Smooth muscle cell of the brain vasculature (primary cell): ENCODE measurements at places on chromosomes 2 and 18.

DNA sequence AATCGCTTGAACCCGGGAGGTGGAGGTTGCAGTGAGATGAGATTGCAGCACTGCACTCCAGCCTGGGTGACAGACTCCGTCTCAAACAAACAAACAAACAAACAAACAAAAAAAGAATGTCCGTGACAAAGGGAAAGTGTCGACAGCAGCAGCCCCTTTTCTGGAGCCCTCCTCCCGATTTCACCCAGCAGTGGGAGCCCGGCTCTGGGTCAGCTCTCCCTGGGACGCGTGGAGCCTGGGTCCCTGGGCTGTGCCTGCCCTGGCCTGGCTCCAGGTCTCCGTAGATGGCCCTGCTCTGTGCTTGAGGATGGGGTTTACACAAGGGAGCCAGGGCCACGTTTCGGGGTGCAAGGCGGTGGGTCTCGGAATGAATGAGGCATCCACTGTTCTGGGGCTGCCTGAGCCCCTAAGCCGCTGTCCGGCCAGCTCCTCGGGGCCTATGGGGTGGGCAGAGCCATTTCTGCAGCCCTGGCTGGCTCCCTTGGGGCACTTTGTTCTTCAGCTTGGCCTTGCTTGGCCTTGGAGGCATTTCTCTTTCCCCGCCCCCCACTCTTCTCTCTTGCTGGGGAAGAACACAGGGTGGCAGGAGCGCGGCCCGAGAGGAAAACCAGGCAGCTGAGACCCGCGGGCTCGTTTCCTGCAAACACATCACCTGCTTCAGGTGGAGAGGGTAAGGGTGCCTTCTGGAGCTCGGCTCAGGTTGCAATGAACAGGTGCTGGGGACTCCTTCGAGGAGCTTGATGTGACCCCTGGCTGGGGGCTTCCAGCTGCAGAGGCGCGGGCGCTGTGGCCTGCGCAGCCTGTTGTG is 29.1 kb downstream of the RTP5 start:
- no peak for DNase-seq

DNA sequence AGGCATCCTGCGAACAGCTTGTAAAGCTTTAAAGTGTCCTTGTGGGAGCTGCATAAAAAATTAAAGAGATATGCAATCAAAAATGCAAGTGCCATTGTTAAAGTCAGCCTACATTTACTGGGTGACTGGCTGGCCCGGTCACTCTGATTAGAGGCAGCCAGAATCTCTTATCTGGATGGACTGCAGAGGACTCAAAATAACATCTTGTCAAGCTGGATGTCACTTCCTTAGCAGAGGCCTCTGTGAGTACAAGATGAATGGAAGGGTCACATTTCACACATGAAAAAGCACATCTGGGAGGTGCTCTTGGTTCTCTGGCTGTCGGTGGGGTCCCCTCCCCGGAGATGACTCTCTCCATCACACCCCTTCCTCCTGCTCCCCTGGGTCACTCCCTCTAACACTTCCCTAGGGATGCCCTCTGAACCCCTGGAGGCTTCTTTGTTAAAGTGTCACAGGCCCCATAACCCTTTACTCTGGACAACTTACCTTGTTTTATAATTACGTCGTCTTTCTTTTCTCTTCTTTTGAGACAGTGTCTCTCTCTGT is 122.1 kb downstream of the SH3BP4 start:
- no peak for DNase-seq

GRCh38 chr2:14633061-14633460 is 544 bp downstream of the LRATD1 start:
- no peak for DNase-seq

DNA sequence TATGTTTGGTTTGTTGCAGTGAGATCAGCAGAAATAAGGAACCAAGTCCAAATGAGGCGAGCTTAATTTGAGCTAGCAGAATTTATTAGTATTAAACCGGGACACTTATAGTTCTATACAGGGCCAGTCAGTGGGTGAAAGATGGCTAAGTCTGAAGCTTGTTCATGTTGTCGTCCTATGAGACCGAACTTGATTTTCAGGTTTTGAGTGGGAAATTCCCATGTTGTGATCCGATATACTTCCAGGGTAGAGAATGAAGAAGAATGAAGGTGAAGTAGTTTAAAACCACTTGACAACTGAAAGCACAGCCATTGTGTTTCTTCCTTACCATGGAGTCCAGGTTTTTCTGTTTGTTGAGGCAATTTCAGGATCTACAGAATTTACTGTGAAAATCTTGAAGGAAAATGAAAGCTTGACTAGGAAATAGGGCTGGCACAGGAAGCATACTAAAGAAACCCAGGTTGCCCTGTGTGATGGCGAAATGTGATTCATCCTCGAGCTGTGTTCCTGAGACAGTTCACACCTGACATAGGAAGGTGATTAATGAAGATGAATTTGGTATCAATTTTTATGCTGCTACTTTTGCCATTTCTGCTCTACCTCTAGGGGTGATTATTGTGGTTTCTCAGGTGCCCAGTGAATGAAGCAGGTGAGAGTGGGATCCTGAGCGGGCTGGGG is 37.6 kb upstream of the MGAT5 start:
- DNase-seq: no peak

DNA sequence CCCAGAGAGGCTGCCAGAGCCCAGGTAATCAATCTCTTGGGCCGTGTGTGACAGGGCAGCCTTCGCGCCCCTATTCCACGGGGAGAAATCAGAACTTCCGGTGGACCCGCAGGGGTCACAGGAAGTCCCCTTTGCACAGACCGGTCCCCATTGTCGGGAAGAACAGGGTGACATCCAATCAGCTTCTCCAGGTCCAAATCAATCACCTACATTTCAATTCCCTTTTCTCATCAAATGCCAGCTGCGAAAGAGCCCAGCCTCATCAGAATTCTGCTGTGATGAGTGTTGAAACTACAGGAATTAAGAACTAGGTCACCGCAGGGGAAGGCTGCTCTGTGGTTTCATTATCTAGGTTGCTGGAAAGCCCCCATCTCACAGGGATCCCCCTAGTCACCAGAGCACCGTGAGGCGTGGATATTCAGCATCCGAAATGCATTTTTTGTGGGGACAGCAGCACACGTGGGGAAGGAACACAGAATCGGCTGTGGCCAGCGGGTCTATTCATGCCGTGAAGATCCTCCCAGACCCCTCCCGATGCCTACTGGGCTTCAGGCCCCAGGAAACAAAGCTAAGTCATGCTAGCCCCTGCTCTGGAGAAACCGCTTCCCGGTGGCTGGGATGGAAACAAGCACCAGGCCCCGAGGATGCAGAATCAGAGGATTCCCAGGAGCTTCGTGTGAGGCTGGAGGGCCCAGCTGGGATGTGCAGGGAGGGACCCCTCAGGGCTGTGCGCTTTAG is 193.7 kb upstream of the ID2 start:
- DNase-seq: no peak

- DNase-seq: no peak
These were observed 161.3 kb upstream of the UBE2E3 start for GRCh38 chr2:180819106-180819505.

DNA sequence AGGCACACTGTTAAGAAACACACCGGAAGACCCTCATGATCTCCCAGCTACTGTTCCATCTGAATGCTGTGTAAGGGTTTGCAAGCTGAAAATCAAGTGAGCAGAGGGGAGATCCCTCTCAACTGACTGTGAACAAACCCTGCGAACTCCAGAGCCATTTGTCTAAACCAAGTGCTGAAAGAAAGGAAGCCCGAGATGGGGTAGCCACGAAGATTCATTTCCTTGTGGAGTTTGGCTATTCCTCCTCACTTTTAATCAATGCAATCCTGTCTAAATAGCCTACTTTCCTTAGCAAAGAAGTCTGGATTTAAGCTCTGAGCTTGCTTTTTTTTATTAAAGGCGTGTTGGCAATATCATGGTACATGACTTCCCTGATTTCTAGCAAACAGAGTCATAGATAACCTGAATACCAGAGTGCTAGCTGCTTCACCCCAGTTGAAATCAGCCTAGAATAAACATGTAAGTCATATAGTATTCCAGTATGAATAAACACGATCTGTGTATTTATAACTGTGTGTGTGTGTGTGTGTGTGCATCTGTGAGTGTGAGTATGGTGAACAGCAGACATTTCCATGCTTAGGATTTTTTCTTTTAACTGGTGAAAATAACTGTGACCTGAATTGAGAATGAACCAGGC is 365.2 kb downstream of the ZNF521 start:
- no peak for DNase-seq

- DNase-seq: no peak
These were observed 21.4 kb downstream of the MYL12B start for GRCh38 chr18:3283253-3283863.

DNA sequence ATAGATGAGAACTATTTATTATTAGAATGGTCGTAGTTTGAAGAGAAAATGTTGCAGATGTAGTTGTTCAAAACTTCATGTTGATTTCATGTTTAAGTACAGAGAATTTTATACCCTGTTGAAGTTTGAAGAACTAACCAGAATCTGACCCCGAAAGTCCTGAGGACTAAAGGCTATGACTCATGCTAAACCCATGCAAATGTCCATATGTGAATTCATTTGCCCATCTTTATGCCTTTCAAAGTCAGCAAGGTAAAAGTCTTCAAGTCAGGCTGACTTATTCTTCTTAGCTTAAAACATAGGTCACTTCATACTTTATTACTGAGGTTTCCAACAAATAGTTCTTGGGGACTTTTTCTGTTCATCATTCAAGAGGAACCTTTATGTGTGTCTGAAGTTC is 185.5 kb downstream of the CCDC85A start:
- no peak for DNase-seq

DNA sequence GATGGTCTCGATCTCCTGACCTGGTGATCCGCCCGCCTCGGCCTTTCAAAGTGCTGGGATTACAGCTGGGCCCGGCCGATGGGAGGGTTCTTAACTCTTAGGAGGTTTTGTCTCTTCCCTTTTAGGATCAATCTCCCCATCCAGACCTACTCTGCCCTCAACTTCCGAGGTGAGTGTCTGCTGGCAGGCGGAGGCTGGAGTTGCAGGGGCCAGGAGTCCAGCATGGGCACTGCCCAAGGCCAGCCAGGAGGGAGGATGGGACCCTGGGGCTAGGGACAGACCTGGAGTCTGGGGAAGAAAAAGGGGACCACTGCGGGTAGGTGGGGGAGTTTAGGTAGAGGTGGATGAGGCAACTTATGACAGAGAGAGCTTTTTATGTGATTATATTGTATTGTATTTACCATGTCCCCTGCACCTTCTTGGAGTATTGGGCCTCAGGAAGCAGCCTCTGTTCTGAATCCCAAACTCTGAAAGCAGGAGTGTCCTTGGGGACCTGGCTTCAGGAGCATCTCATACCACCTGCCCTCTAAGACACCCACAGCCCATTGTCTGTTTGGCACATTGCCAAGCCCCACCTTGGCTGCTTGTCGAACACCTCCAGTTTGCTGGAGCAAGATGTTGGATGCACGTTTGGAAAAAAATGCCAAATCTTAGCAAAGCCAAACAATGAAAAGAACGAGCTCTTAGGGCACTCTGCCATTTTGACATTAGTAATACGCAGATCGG is 5.6 kb downstream of the DES start:
- DNase-seq: no peak

DNA sequence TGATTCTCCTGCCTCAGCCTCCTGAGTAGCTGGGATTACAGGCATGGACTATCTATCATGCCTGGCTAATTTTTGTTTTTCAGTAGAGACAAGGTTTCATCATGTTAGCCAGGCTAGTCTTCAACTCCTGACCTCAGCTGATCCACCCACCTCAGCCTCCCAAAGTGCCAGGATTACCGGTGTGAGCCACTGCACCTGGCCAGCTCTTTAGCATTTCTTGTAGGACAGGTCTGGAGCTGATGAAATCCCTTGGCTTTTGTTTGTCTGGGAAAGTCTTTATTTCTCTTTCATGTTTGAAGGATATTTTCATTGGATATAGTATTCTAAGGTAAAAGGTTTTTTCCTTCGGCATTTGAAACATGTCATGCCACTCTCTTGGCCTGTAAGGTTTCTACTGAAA is 20.2 kb downstream of the VPS54 start:
- no peak for DNase-seq
